NCI-H774 (cell line): ENCODE measurements at places on chromosomes 7 and 10.

GRCh38 chr7:103995554-103995953, 6.1 kb upstream of the RELN start:
- no peak for DNase-seq

DNA sequence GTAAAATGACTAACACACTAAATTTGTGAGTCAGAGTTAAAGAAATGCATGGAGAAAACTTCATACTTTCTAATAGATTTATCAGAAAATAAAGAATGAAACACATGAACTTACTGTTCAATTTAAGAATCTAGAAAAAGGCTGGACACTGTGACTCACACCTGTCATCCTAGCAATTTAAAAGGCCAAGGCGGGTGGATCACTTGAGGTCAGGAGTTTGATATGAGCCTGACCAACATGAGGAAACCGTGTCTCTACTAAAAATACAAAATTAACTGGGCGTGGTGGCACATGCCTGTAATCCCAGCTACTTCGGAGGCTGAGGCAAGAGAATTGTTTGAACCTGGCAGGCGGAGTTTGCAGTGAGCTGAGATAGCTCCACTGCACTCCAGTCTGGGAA, 1106.2 kb upstream of the LRRN3 start:
- no peak for DNase-seq

- DNase-seq, result no peak
These were observed 71.2 kb downstream of the ALOX5 start for GRCh38 chr10:45444976-45445898.

GRCh38 chr7:34207810-34208209, 302.5 kb downstream of the BMPER start:
- DNase-seq, result no peak

GRCh38 chr10:127996586-127996985, 89.7 kb downstream of the PTPRE start:
- no peak for DNase-seq

- DNase-seq, result no peak
These were observed 9.3 kb downstream of the NOD1 start for GRCh38 chr7:30469303-30469702.

DNA sequence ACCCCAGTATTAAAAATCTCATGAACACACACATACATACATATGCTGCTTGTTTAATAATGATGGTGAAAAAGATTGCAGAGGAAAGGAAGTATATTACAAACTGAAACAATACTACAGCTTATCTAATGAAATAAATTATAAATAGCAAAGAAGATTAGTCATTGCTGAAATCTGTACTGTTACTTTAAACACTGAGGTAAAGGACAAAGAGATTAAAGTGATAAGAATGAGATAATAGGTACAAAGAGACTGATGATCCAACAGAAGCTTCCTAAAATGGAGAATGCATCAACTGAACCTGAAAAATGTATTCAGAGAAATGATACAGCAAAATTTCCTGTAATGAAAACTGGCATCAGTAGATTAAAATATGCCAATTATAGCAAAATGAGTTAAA, 91.5 kb upstream of the KCND2 start:
- DNase-seq, result no peak

DNA sequence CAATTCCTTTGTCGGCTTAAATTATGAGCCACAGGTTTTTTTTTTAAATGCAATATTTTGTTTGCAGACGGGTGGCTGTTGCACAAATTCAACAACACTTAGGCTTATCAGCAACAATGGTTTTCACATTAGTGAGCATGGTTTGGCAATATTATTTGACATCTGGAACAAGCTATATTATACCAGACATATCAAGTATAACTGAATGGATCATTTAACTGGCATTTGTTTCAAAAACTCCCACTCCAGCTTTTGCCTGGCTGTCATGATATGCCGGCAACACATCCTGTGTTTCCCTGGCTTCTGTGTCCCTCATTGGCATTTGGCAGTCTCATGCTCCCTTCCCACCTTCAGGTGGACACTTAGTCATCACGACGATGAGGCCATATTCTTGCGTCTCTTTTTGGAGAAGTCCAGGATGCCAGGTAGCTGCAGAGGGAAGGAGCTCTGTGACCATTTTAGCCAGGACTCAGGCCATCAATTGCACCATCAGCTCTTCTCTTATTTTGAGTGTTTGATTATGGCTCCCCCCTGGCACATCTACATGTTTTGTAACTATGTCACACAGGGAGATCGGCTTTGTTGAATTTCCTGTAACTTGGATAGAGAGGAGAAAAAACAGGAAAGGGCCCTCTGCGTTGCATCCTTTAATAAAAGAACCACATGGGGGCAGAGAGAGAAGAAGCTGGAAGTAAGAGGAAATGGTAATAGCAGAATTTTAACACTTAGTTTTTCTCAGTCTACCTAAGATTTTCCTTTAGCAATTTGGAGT, 413.9 kb downstream of the LRMDA start:
- no peak for DNase-seq

GRCh38 chr7:133957845-133958244, 169.3 kb upstream of the LRGUK start:
- no peak for DNase-seq

DNA sequence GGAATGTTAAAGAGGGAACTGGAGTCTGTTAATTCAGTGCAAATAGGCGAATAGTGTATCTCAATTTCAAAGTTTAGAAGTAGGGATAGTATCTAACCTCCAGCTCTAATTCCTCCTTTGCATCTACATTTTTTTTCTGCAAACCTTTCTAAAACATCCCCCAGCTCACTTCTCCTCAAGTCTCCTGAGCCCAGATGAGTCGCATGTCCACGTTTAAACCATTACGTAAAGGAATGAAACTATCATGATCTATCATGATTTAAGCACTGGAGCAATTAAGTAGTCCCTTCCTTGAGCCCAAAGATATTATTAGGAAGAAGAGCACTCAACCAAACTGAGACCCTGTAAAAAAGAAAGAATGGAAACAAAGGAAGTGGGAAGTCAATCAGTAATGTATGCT, 29.9 kb downstream of the GPR22 start:
- DNase-seq, result no peak

GRCh38 chr10:71401056-71401455, 4.3 kb downstream of the CDH23 start:
- no peak for DNase-seq

GRCh38 chr7:103824251-103824650, 165.2 kb downstream of the RELN start:
- DNase-seq, result no peak

DNA sequence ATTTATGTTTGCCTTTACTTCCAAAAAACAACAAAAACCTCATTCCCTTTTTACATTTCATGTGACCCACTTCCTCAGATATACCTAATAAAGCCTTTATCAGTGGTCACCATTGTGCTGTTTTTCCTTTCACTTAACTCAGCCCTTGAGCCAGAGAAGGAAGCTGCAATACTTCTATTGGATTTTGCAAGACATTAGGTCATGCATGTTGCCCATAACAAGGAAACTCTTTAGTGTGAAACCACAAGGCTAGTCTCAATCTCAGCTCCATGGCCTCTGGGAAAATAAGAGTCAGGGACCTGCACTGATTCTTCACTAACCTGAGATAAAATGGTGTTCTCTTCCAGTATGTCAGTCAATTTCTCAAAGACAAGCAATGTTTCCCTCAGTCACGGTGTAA, 27.8 kb downstream of the STEAP4 start:
- DNase-seq, result no peak

- no peak for DNase-seq
These were observed 204.6 kb upstream of the POM121L12 start for GRCh38 chr7:52830801-52831200.

GRCh38 chr10:95300022-95300539, 9.3 kb upstream of the PDLIM1 start:
- DNase-seq, result no peak

DNA sequence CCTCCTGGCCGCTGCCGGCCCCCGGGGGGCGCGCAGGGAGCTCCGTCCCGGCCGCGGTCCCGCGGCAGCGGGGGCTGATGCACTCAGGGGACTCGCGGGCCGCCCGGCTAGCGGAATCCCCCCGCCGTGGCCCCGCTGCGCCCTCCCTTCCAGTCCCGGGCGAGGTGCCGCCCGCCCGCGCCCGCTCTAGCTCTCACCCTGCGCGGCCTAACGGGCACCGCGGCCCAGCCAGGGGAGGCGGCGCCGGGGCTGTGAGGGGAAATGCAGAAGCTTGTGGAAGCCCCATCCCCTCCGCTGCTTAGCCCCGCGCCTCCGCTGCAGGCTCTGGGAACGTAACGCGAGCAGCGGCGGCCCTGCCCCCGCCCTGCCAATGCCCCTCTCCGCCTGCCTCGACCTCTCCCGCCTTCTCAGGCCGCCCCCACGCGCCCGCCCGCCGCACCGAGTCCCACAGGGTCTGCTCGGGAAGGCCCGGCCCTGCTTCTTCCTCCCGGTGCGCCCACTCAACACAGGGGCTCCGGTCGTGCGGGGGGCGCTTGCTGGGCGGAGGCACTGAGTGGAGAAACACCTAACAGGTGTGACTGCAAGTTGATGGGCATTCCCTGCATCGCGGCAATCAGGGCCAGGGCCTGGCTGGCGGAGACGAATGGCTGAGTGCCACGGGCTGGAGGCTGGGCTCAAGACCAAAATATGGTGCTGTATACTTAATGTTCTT, 384 bp upstream of the TMEM229A start:
- no peak for DNase-seq

DNA sequence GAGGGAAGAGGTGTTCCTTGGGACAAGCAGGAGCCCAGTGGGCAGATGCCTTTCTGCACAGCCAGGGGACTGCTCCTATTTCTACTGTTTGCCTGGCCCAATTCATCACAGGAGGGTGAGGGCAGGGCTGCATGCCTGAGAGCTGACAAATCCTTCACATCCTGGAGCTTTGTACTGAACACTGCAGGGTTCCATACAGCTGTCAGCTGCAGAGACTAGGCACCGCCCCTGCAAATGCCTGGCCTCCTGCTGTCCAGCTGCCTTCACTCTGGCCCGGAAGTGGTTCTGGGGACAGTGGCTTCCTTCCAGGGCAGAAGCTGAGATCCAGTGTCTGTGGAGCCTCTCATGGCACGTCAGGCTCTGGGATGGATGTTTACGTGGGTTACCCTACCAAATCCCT, 470.7 kb downstream of the DNAJB6 start:
- DNase-seq, result no peak

GRCh38 chr10:61684894-61685507, 22.3 kb downstream of the CABCOCO1 start:
- DNase-seq, result no peak

DNA sequence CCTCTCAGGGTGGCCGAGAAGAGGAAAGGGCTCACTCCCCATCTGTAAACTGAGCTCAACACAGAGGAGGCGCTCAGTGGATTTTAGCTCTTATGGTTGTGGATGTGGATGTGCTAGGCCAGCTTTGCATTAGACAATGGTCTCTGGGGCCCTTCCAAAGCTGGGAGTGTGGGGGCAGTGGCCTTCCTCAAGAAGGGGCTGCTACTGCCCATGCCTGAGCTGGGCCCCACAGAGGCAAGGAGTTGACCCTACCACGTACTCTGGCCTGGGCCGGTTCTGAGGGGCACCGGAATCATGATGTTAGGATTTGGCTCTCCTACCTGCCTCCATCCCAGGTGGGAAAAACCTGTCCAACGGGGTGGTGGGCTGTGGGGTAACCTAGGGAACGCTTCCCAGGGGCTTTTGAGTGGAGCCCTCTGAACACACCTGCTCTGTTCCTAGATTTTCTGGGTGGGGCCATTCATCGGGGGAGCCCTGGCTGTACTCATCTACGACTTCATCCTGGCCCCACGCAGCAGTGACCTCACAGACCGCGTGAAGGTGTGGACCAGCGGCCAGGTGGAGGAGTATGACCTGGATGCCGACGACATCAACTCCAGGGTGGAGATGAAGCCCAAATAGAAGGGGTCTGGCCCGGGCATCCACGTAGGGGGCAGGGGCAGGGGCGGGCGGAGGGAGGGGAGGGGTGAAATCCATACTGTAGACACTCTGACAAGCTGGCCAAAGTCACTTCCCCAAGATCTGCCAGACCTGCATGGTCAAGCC, 11.5 kb downstream of the AQP1 start:
- DNase-seq, result no peak

DNA sequence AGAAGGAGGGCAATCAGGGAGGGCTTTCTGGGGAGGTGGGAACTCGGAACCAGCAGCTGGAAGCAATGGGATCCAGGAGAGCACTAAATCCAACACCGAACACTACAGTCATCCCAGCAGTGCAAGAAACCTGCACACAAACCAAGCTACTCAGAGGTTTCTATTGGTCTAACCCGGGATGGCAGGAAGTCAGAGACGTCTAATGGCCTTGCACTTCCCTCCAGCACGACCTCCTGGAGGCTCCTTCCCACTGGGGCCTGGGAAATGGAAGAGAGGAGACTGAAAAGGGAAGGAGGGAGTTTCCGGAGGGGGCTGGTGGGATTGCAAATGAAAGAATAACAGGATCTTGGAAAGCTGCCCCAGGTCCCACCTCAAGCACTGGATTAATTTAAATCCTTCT, 56.3 kb downstream of the TEX36 start:
- no peak for DNase-seq

DNA sequence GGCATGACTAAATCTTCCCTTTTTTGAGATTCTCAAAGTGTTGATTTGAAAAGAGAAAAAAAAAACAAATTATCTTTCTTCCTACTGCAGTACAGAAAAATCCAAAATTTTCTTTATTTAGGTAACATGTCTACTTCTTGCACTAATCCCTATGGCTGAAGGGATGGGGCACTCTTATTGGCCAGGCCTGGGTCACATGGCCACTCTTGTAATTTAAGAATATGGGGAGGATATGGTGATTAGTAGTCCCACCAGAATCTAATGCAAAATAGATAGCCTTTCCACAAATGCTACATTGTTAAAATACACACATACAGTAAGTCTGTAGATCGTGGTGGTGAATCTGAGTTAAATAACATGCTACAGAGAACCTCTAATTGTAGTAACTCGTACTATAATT, 7.0 kb upstream of the PALS2 start:
- DNase-seq, result no peak

DNA sequence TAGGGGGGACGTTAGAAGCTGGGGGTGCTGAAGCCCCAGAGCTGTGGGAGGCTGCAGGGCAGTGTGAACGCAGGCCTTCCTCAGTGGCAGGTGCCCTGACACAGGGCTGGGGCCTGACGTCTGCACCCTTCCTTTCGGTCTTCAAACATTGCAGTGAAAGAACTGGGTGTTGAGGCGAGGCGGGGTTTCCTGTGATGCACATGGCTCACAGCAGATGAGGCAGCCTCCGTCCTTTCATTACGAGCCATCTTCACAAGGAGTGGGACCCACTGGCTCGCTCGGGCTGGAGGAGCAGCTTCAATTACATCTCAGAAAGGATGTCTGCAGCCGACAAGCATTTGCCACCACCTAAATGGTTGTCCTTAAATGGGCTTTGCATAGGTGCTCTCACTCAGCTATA, 180.3 kb upstream of the SHH start:
- no peak for DNase-seq

DNA sequence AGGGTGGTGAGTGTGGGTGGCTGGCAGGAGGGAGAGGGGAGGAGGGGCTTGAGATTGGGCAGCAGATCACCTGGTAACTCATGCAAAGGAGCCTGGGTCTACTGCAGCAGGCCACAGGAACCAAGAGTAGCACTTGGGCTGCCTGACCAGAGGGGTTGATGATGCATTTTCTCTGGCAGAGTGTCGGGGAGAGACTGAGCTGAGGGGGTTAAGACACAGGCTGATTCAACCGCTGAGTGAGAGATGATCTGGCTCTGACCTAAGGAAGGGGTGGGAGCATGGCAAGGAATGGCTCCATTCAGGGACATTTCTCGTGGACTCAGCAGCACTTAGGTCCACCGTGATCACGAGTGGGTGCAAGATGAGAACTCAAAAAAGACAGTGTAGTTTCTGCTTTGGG, 115.5 kb upstream of the STK17A start:
- no peak for DNase-seq
